Pancreas (tissue), 10 donors: ENCODE measurements at places on chromosomes 3 and 15. TPM values are rescaled to one million over a fixed set of nuclear protein-coding genes. Genes with fewer than 3 reads are reported as not detected.
A peak's percentile ranks its signal among the peaks of the same experiment; 100 is the strongest.

DNA sequence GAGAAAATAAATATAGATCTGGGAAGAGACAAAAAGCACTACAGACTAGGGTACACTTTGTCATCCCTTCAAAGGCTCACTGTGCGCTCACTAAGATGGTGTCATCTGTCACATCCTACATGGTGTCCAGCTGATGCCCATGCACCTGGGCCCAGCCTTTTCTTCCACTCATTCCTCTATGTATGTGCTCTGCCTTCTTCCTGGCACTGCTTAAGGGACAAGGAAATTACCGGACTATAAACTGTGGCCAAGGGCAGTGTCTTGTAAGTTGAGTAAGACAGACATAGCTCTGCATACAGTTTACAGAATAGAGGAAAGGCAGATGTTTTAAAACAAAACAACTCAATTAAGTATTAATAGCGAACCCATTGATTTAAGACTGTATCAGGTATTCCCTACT lies 52.9 kb downstream of the ARHGAP31 start:
- no peak for DNase-seq

DNA sequence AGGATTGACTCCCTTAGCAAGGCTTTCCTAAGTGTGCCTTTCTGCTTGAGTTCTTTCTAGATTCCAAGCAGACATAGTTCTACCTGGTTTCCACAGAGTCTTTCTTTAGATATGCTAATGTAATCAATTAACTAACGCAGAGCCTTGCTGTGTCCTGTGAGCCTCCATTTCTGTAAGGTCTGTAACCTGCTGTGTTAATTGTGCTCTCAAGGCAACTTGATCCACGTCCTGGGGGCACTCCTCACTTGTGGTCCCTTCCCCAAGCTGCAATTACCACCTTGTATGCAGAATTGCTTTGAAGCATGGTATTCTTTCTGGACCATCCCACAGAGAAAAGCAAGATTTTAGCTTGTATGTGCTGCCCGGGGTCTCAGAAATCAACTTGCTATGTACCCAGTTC lies 29.5 kb upstream of the THSD4 start:
- DNase-seq, result no peak

GRCh38 chr3:14398797-14399106 lies 3.7 kb upstream of the SLC6A6 start:
- no peak for DNase-seq

DNA sequence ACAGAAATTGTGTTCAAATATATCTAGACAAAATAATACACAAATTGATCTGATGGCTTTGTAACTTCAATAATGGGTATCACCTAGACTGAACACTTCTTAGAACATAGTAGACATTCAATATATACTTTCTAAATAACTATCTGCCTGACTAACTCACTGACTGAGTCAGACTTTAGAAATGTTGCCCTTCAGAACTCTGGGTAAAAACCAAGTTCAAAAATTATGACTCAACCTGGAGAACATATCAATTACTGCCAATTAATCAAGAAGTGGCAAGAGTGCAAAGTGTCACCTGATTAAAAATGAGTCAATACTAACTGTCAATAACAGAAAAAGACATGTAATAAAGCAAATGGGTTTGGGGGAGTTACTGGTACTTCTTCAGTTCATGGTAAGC lies 144.6 kb upstream of the TMCO5A start:
- DNase-seq, result no peak

- DNase-seq, result no peak
These were observed 6.5 kb downstream of the SQOR start for GRCh38 chr15:45641374-45641781.

DNA sequence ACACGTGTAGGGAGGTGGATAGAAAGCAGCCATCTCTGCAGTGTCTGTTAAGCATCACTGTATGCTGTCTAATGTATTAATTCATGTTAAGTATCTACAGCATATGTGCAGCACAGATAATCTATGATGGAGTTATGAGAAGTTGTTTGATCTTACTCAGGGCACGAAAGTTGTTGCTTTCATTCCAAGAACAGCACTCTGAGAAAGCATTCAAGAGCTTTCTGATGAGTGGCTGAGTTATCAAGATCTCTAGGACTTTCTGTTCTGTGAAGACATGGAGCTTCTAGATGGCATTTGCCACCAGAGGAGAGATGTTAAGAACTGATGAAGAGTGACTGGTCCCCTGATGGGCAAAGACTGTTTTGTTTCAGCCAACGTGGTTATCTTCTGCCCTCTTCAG lies 22.6 kb upstream of the TPRG1 start:
- DNase-seq, result no peak

Gene TMEM41A
- total RNA-seq, result 6.4 TPM

GRCh38 chr3:116030131-116030850 lies 407.0 kb downstream of the GAP43 start:
- DNase-seq, result no peak

Gene ATG7
- total RNA-seq, result 15.7 TPM

DNA sequence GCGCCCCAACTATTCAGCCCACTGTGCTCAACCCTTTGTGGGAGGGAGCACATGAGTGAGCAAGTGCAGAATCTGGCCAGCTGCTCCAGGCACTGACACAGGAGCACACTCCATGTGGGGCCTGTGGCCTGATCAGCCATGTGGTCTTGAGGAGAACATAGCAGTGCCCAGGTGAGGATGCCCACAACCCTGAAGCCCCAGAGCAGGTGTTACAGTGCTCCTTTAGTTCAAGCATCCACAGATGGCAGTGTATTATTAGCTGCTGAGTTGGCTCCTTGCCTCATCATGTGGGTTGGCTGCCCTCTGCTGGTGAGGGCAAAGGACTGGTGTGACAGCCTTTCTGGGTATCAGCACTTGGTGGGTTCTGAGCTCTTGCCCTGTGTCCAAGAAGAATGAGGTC lies 1588.2 kb downstream of the SI start:
- DNase-seq, result peak; percentile 29

Gene ASB14
- total RNA-seq, result 0.16 TPM

- DNase-seq, result no peak
These were observed 43.5 kb upstream of the STXBP5L start for GRCh38 chr3:120864541-120864940.

- DNase-seq, result no peak
These were observed 246.1 kb upstream of the NR2E3 start for GRCh38 chr15:71564217-71564616.
